T-helper 1 cell (primary cell): ENCODE measurements at places on chromosomes 6 and 20.

DNA sequence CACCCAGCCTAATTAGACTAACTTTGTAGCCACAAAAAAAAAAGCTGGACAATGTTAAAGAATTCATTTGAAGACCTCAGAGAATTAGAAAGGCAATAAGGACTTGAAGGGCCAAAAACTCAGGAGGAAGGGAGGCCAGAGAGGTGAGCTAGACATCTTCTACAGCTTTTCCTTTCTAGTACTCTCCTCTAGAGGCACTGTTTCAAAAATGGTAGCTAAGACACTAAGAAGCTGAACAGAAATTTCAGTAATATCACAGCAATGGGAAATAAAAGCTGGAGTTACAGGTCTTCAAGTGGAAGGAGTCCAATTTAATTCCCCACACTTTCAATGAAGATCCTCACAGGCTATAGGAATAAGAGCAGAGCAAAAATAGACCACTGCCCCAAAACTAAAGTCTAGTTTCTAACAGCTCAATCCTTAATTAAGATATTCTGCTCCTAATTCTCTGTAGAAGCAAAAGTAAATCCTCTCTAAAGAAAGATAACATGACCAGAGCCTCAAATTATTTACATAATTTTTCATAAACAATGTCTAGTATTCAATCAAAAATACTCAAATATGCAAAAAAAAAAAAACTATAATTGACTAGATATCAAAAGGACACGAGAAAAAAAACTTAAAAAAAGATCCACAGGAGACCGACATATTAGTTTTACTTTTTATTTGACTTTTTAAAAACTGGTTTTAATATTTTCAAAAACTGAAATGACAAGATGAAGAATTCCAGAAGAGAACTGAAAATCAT is 63.7 kb downstream of the RNGTT start:
- DNase-seq, result no peak

DNA sequence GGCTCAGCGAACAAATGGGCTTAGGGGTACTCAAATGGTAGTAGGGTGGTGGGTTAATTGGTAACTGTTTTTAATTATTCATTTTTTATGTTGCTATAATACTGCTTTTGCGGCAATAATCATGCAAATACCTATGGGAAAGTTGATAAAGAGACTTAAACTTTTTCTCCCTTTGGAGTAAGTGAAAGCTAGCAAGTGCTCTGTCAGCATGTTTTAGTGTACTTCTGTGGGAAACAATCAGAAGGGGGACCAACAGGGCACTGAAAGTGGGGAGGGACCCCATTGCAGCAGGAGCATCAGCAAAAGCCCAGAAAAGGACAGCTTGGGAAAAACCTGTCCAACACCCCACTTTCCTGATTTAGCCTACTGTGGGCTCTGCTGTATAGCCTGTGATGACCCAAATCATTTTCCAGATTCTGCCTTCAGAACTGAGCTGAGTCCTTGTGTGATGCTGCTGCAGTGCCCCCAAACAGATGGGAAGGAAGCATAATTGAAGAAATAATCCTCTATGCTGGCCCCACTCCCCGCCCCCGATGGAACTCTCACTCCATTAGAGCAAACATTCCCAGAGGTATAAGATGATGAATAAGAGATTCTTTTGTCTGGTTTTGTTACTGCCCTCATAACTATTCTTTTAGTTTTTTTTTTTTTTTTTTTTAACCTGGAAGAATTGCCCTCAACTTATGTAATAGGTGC is 322.8 kb downstream of the CD83 start:
- DNase-seq, result no peak

DNA sequence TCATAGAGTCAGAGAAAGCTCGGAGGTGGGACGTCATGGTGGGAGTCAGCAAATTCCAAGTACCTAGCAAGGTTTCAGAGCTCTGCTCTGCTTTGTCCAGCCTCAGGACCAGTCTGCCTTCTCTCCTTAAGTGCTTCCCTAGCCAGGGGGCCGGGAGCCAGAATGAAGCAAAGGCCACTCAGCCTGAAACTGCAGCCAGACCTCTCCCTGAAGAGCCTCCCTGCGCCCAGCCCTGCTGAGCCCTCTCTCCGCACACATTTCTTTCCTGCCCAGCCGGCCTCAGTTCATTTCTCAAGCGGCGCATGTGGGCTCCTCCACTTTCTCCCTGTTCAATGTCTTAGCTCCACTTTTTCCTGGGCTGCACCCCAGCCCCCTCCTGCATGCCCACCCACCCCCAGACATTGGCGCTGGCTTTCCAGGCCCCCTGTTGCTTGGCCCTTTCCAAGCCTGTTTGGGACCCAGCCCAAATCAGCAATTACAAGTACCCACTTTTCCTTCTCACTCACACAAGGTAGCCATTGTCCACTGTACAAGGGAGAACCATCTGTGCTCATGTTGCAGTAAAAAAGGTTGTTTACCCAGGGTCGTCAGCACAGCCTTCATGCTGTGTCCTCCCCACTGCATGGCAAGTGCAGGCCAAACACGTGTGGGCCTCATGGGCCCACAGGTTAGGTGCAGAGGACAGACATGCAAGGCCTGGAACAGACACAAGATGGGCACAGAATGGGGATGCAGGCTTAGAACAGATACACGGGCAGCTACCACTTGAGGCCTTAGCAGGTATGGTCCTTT is 147.1 kb downstream of the MRPL14 start:
- no peak for DNase-seq

DNA sequence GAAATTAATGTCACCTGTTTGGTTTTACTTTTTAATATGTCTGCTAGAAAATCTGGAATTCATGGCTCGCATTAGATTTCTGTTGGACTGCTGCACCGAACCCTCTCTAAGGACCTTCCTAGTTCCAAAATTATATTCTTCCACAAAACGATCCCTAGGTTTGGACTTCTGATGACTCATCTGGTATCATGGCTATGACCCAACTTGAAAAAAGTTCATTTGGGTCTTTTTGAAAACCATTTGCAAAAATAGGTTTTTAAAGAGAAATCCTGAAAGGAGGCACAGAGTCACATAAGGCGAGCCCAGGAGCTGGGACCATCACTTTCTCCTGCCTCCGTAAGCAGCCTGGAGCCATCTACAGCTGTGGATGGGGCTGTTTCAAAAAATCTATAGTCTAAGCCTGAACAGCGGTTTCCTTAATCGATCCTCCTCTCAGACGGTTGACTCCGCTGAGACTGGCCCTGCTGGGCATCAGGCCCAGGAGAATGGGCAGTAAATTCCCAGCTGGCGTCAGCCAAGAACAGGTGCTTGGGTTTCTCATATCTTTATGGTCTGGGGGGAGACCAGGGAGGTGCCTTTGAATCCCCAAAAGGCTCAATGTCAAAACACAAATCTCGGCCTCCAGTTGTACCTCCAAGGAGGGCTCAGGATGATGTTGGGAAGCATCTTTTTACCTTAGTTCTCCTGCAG is 44.6 kb downstream of the SLC24A3 start:
- DNase-seq, result no peak

GRCh38 chr20:37202267-37202943 is 23.1 kb upstream of the MROH8 start:
- DNase-seq, result no peak

DNA sequence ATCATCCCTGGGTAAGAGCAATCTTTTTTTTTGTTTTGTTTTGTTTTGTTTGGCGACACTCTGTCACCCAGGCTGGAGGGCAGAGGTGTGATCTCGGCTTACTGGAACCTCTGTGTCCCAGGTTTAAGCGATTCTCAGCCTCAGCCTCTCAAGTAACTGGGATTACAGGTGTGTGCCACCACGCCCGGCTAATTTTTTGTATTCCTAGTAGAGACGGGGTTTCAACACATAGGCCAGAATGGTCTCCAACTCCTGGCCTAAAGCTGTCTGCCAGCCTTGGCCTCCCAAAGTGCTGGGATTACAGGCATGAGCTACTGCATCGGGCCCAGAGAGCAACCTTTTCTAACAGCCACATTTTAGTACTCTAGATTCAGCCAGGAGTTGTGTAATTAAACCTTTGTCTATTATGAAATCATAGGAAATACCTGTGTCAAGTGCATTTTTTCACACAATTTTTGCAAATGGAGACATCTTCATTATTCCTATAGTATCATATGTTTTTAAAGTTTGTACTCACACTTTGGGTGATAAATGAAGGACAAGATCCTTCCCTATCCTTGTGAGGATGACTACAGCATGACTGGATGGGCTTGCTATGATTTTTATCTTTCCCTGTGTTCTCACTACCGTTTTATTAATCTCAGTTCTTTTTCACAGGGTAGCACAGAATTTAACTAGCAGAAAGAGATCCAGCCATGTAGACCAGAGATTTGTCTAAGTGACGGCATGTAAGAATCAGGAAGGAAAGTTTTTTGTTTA is 82.6 kb downstream of the OR2B2 start:
- DNase-seq, result no peak

GRCh38 chr6:5617179-5617578 is 355.9 kb downstream of the FARS2 start:
- DNase-seq, result no peak

DNA sequence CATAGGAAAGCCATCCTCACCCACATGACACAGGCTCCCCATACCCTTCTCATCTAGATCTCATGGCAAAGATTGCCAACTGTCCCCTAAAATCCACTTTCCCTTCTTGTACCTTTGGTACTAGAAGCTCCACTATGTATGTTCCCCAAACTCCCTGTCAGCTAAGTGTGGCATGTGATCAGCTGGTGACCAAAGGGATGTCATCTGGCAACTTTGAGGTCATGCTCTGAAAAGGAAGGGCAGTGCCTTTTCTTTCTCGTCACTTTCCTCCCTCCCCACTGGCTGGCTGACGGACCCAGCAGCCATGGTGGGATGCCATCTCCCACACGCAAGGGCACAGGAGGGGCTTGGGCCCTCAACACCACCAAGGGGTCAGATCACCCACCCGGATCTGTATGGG is 23.8 kb upstream of the TAF8 start:
- no peak for DNase-seq

DNA sequence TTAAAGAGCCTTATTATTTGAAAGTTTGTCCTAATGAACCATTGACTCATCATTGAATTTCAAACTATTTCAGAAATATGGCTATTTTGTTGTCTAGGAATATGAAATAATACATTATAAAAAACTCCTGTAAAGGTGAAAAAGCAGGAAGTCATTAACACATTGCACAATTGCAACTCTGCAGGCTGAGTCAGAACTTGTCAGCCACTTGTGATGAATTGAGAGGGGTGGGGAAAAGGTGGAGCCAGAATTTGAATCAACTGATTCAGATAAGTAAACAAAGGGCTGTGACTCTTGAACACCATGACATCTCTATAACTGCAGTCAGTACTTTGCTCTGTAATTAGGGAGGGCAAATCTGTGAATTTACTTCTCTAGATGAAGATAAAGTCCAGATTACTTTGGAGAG is 6.0 kb downstream of the C6orf141 start:
- DNase-seq, result no peak

DNA sequence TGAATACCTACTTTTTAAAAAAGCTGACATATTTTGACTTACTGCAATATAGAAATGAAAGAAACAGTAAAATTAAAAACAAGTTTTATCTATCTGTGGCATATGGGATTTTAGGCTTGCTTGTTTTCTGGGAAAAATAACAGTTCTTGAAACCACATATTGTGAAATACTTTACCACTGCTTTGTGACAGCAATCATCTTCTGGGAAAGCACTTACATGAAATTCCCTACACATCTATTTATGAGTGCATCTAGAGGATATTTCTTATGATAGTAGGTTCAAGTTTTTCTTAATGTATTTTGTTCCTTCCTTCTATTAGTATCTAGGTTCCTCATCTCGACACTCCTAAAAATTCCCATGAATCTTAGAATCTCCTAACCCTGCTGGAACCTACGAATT is 75.2 kb downstream of the STXBP5 start:
- no peak for DNase-seq

DNA sequence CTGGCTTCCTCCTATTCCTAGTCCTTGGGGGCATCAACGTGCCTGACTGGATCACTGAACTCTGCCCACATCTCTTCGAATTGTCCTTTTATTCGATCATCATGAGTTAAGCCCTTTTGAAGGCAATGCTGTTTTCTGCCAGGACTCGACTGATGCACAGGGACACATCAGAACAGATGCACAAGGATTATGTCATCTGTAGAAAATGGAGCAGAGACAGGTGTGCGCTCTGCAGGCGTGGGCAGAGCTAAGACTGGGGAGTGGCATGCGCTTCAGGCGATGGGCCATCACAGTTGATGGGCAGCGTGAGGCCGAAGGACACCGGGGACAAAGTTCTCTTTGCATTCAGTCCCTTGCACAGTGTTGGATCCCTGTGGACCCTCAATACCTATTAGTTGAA is 13.1 kb downstream of the GABRR1 start:
- DNase-seq, result no peak

- no peak for DNase-seq
Observed at GRCh38 chr6:52566201-52566600, 10.7 kb downstream of the TRAM2 start.

DNA sequence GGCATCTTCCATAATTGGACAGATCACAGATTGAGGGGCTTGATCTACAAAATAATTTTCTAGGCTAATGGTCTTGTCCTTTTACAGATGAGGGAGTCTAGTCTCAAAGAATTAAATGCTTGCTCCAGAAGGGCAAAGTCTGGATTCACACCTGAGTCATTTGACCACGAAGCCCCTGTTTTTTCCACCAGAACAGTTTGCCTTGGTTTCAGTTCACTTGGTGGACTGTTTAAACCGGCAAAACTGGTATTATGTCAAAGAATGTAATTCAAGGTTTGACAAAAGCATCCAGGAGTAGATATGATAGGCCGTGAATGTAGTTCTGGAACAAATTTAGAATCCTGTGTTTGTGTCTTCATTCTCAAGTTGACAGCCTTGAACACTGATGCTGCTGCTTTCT is 3.3 kb downstream of the MYO6 start:
- no peak for DNase-seq

GRCh38 chr6:16803294-16804200 is 42.3 kb upstream of the ATXN1 start:
- no peak for DNase-seq

DNA sequence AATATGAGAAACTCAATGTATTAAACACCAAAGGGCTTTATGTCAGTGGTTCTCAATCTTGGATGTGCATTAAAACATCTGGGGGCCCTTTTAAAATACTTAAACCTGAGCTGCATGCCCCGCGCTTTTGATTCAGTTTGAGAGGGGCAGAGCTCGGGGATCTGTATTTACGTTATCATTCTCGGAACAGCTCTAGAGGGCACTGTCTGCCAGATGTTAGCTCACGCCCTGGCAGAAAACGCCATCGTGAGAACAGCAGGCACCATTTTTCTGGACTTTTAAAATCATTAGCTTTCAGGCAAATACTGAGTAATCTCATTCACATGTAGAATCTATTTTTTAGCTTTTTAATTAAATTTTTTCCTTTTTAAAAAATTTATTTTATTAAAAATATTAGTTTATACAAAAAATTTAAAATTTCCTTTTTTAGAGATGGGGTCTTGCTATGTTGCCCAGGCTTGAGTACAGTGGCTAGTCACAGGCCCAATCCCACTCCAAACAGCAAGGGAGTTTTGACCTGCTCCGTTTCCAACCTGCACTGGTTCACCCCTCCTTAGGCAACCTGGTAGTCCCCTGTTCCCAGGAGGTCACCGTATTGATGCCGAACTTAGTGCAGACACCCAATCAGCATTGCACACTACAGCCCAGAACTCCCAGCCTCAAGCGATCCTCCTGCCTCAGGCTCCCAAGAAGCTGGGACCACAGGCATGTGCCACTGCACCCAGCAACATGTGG is 30.0 kb upstream of the ZNF133 start:
- no peak for DNase-seq

GRCh38 chr20:24701027-24701426 is 231.6 kb downstream of the SYNDIG1 start:
- no peak for DNase-seq
